ENCODE measurements at places on chromosomes 5 and 9.

- DNase-seq: no peak
Observed at GRCh38 chr5:5588386-5588785, 165.9 kb downstream of the ICE1 start.

DNA sequence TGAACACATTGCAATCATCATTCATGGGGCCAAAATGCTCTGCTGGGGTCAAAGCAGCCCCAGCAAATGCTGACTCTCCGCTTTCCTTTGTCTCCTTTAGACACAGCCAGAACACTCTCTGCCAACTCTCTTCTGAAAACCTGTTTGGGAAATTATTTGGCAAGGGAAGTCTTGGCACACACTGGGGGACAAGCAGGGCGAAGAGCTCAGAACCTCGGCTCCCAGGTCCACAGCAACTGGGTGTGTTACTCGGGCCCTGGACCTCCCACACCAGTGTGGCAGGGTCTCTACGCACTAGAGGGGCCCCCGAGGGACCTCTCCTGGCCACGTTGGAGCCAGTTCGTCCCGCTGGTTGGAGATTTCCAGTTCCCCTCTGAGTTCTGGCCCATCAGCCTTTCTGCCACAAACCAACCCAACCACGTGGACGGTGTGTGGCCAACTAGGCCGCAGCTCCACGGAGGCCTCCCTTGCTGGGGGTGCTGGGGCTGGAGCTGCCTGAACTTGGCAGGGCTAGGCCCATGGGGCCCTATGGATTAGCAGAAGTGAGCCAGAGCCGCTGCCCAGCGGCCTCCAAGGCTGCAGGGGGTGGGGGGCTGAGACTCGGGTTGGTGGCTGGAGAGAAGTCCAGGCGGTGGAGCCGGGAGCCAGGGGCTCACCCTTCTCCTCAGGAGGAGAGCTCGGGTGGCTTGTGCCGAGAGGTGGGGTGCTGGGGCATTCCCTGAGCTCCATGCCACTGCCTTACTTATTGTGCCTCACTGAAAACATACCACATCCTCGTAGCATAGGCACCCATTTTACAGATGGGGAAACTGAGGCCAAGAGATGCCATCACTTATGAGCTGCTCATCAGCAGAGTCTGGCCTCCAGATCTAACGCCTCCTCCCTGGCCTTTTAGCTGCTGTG, 46.8 kb upstream of the RNU6ATAC start:
- DNase-seq: peak; percentile 20

- no peak for DNase-seq
Observed at GRCh38 chr9:129436751-129437625, 183.9 kb downstream of the C9orf50 start.

DNA sequence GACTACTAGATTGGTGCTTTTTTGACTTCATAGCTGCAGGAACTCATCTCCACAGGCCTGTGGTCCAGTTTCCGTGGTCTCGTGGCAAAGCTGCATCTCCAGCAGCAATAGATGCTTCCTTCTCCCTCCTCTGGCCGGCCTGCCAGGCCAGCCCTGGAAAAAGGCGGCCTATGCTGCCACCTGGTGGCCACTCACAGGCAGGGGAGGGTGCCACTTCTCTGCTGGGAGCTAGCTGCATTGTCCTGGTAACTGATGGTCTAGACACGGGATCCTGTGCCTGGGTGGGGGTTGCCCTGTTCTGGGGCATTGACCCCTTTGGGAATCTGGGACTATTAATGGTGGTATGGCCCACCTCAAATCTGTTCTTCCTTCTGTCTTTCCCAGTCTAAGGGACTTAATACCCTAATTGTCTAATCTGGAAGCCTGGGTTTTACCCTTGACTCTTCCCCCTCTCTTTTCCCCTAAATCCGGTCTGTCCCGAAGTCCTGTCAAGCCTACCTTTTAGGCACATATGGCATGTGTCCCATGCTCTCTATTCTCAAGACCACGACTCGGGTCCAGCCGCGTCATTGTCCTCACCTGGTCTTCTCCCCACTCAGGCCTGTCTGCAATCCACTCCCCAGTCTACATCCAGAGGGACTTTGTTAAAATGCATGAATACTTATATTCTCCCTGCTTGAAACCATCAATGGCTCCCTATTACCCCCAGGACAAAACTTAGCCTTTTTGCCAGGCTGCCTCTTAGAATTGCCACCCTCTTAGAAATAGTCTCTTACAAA, 20.1 kb upstream of the PTGS1 start:
- peak; percentile 50 for DNase-seq

GRCh38 chr5:150217873-150218692, 28.2 kb downstream of the SLC6A7 start:
- peak; percentile 65 for DNase-seq
